ENCODE measurements at places on chromosomes 6 and 20. TPM values are rescaled to one million over a fixed set of nuclear protein-coding genes. Genes with fewer than 3 reads are reported as not detected.
A peak's percentile ranks its signal among the peaks of the same experiment; 100 is the strongest.

- peak; percentile 28 for DNase-seq
Measured at GRCh38 chr20:44211177-44212039, 837 bp upstream of the OSER1 start.

GRCh38 chr20:57269148-57269984 lies 2.9 kb upstream of the BMP7 start:
- no peak for DNase-seq

GRCh38 chr6:102841060-102841459 lies 1447.6 kb downstream of the GRIK2 start:
- no peak for DNase-seq

DNA sequence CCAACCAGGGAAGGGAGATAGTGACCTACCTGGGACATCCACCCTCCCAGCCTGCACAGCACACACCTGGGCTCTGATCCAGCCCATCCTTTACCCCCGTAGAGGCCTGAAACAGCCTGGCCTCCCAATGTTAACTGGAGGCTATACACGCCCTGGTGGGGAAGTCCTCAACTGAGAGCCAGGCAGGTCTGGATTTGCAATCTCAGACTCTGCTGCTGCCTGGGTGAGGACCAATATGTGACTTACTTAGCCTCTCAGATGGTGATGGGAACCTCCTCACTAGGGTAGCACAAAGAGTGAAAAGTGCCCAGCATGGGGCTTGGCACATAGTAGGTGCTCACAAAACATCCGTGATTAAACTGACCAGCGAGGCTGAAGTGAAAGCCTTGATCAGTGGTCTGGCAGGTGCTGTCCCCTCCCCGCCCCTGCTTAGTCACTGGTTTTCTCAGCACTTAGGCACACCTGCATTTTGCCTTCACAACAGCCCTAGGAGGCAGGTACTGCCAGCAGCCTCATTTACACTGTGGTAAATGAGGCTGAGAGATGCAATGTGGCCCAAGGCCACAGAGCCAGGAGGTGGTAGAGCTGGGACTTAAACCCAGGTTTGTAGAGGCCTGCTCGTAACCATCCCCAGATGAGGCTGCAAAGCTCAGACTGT lies 12.4 kb downstream of the PEDS1 start:
- DNase-seq, result no peak

GRCh38 chr20:5508044-5508443 lies 191.3 kb upstream of the PROKR2 start:
- DNase-seq, result no peak

DNA sequence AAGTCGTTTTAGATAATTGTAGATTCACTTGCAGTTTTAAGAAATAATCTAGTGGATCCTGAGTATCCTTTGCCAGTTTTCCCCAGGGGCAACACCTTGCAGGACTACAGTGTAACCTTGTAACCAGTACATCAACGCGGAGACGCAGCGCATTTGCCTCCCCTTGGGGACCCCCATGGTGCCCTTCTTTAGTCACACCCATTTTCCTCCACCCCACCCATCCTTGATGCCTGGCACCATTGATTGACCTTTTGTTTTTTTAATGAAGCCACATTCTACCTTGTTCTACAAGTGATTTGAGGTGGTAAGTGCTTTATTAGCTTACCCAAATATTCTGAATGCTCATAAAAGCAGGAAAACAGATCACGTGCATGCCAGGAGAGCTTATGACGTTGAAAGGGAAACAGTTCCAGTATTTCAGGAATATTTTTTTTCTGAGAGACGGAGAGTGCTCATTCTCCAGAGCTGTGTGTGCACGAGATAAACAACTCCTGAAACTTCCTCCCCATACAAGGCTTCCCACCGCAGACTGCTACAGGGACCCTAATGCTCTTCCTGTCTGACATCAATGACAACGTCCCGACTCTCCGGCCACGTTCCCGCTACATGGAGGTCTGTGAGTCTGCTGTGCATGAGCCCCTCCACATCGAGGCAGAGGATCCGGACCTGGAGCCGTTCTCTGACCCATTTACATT lies 35.7 kb downstream of the CDH26 start:
- DNase-seq, result no peak

- no peak for DNase-seq
Measured at GRCh38 chr20:25282034-25282781, 34.3 kb downstream of the PYGB start.

DNA sequence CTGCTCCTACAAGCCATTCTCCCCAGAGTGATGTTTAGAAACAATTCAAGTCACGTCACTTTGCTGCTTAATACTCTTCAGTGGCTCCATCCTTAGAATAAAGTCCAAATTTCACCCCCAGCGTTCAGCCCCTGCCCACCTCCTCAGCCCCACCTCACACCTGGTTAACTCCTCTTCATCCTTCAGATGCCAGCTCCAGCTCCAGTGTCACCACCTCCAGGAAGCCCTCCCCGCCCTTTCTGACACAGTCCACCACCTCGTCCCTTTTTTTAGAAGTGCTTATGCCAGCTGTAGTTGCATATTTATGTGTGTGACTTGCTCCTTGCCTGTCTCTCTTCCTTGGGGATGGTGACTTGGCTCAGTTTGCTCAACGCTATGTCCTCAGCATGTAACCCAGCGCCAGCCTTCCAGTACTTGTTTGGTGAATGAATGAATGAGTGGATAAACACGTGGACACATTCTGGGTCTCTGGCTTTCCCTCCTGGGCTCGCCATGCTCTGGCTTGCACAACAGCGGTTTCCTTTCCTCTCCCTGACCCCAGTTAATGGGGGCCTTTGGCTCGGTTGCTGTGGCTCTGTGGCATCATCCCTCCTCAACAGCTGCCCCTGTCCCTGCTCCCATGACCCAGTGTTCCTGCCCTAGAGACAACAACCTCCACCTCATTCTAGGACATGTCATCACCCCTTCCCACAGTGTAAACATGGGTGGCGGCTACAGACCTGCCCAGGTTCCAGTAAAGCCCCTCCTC lies 3.7 kb upstream of the IP6K3 start:
- no peak for DNase-seq

GRCh38 chr6:465531-466348 lies 74.2 kb downstream of the IRF4 start:
- no peak for DNase-seq

- no peak for DNase-seq
Measured at GRCh38 chr6:63307581-63308246, 12.1 kb downstream of the LGSN start.

- no peak for DNase-seq
Measured at GRCh38 chr6:80181352-80182081, 75.0 kb downstream of the BCKDHB start.

GRCh38 chr6:121887724-121888123 lies 452.3 kb downstream of the GJA1 start:
- DNase-seq, result no peak

GRCh38 chr6:132634796-132635195 lies 10.7 kb upstream of the TAAR2 start:
- DNase-seq, result no peak

DNA sequence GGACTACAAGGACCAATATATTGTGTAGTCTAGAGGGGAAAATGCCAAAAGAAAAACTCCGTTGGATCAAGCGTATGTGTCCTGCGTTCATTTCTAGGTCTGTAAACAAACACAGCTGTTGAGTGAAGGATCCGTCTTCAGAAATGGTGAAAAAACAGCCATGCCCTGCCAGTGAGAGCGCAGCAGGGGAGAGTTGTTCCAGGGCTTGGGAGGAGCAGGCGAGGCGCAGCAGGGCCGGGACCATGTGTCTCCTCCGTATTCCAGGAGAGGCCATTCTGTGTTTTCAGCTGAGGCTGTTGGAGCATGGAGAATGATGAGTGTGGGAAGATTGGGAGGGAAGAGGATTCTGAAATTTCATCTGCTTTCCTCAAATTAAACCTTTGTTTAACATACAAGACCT lies 38.0 kb downstream of the BMP6 start:
- DNase-seq, result no peak

DNA sequence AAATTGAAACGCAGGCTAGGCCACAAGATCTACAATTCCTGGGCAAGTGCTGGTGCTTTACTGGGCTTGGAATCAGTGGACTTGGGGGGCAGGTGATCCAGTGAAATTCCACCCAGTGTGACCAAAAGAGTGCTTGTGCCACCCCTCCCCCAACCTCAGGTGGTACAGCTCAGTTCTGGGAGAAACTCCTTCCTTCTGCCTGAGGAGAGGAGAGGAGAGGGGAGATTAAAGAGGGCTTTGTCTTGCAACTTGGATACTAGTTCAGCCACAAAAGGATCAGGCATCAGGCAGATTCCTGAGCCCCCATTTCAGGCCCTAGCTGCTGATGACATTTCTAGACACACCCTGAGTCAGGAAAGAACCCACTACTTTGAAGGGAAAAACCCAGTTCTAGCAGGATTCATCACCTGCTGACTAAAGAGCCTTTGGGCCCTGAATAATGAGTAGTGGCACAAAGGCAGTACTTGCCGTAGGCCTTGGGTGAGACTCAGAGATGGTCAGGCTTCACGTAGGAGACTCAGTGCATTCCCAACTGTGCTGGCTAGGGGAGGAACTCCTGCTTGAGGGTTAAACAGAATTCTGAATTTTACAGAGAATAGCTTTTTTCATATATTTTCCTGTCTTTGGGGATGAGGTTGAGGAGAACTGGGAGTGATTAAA lies 446.7 kb downstream of the BMP2 start:
- DNase-seq, result no peak

DNA sequence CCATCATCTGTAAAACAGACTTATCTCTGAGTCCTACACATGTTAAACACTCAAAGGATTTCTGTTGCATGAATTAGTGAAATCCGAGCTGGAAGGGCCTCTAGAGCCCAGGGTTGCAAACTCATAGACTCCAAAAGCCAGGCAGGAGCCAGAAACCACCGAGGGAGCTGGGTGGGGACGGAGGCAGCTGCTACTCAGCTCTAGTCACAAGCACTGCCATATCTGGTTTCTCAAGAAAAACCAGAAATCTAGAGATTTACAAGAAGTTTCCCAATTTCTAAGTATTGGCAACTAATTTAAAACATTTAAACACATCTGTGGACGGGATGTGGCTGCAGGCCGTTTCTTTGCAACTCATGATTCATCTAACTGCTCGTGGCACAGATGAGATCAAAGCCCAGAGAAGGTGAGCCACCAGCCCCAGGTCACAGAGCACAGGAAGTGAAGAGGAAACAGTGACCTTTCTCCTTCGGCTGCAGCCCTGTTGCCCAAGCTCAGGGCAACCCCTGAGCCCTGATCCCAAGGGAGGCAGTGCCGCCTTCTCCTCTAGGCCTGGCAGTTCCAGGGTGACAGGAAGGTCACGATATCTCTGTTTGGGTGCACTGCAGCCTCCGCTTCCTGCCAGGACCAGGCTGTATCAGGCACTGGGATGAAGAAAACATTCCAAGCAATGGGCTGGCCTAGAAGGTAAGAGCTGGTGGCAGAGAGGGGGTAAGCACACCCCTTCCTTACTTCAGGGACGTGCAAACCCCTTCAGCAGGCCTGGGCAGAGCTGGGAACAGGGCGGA lies 26.4 kb upstream of the PTGIS start:
- peak; percentile 100 for DNase-seq

DNA sequence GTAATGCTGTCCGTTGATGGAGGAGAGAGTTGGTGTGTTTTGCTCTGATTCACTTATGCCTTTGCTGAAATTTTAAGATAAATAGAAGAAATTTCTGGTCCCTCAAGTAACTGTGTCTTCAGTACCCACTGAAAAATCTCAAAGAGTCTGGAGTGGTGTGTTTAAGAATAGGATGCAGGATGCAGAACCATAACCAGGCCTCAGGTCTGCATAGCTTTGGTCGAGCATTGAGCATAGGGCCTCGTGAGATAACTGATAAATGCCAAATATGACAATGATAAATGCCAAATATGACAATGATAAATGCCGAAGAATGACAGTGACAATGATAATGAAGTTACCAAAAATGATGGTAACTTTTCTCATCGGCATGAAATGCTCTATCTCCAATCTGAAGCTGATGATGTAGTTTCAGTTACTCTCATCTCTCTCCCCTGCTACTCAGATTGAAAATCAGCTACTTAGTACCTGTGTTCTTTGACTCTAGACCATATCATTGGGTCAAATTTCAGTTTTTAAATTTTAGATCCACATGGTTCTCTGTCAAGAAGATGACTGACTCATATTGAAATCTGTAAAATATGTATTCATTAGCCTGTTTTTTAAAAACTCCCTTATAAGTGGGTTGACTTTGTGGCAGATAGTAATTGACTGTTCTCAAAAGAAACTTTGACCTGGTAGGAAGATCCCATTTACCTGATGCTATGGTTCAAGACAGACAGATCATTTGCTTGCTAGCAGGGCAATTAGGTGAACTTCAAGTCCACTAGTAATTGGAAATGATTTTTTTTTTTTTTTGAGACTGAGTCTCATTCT lies 96.6 kb downstream of the SLC16A10 start:
- no peak for DNase-seq

- no peak for DNase-seq
Measured at GRCh38 chr6:143323729-143324470, 126.6 kb downstream of the ADAT2 start.

DNA sequence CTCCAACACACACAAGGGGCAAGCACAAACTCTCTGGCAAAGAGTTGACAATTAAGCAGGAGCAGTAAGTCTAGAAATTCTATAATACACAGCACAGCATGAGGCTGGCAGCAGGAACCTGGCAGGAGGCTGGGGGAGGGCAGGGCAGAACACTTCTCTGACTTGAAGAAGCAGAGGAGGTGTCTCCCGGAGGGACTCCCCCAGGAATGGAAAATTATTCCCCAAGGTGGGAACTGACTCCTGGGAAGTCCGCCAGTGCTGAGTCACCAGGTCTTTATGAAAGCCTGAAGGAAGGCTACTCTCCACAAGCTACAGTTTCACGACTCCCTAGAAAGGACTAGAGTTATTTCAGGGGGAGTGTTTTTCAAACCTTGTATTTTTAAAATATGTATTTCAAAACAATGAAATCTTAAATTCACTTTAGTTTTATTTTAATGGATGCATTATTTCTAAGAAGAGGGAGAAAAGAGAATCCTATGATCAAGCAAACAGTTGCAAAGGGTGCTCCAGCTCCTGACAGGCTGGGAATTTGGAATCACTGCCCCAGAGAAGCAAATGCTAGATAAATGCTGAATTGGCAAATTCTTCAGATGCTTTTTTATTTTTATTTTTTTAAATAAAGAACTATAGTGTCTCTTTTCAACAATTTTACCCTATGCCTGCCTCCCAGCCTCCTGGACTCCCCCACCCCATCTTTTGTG lies 192.8 kb downstream of the LY86 start:
- peak; percentile 56 for DNase-seq

DNA sequence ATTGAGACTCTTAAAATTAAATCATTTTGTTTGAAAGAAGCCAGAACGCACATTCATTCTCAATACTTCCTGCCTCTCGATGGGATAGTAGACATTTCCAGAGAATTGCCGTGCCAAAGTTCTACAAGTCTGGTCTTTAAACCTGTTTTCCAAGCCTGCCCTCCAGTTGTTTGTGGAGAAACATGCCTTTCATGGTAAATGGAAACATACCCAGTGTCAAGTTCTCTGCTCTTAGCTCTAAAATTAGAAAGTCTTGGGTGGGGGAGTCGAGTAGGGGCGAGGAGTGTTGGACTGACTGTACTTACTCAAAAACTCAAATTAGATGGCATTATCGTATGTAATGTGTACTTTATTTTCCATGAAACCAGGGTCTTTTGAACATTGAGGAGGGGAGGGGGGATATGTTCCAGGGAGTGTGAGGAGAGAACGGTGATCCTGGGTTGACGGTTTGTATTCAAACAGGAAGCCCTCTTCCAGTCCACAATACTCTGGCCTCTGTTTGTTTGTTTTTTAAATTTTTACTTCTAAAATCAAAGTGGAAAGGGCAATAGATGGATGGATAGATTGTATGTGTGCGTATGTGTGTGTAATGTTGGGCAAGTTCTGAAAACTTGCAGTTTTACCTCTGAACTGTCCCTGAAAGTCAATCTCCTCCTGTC lies 106.8 kb upstream of the ARMC2 start:
- DNase-seq, result no peak

Gene CALHM4
- total RNA-seq, result not detected

Gene UNC93A
- total RNA-seq, result not detected

Gene CLPSL2
- not detected for total RNA-seq

Gene NKX2-4
- total RNA-seq, result not detected

Gene IPCEF1
- 0.57 TPM for total RNA-seq

Gene TMEM200A
- not detected for total RNA-seq

Data from PC-9 (cell line).